ENCODE measurements at places on chromosomes 16 and 17.

DNA sequence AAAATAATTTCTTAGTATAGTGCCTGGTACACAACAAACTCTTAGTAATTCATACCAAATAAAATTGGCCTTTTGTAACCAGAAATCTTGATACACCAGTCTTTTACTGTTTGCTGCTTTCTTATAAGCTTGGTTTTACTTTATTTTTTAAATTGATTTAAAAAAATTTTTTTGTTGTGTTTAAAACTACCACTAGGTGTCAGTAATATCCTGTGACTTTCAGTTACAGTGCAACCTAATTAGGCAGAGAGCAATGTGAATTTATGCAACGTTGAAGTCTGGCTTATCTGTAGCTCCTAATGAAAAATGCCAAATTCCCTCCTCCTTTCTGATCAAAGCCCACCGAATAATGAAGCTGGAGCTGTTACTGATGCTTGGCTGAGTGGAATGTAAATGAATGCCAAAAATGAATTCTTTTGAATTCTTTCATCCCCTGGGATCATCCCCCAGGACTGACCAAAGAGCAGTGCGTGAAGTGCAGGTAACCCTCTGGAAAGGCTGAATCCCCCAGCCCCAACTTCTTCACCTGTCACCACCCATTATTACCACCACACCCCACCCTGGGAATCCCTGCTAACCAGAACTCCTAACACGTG, 3.8 kb downstream of the ERCC4 start:
- peak; percentile 14 for DNase-seq

DNA sequence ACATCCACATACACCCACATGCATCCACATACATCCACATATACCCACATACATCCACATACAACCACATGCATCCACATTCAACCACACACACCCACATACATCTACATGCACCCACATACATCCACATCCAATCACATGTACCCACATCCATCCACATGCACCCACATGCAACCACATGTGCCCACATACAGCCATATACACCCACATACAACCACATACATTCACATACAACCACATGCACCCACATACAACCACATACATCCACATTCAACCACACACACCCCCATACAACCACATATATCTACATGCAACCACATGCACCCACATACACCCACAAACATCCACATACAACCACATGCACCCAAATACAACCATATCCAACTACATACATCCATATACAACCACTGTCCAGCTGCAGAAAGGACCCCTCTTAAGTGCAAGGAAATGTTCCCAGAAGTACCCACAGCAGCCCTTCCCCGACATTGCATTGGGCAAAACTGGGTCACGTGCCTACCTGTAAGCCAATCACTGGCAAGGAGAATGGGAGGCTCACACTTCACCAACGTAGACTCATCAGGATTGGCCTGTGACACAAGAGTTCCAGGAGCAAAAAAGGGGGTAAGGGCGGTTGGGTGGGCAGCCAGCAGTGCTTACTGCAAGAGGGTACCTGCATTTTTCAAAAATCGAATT, 18.1 kb downstream of the CALB2 start:
- DNase-seq: no peak

DNA sequence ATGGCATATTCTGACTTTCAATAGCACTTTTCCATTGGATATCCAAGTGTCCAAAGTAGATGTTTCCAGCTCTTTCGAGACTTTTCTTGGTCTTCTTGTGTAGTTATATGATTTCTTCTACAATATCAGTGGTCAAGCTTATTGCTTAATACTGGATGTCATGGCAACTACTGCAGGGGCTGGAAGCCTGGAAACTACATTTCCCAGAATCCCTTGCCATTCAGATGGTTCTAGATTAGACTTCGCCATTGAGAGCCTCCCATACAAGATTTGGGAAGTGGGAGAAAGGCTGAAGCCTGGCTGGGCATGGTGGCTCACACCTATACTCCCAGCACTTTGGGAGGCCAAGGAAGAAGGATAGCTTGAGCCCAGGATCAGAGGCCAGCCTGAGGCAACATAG, 153.6 kb downstream of the C16orf95 start:
- DNase-seq: no peak

DNA sequence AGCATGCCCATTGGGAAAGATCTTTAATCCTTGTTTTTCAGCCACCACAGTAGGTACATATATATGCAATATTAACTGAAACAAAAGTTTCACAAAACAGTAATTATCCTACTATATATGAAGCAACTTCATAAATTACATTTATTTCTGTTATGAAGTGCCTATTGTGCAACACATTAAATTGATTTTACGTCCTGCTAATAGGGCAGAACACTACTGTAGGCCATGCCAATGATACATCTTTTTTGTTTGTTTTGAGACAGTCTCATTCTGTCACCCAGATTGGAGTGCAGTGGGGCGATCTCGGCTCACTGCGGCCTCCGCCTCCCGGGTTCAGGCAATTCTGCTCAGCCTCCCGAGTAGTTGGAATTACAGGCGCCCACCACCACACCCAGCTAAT, 29.1 kb downstream of the SF3B3 start:
- no peak for DNase-seq

DNA sequence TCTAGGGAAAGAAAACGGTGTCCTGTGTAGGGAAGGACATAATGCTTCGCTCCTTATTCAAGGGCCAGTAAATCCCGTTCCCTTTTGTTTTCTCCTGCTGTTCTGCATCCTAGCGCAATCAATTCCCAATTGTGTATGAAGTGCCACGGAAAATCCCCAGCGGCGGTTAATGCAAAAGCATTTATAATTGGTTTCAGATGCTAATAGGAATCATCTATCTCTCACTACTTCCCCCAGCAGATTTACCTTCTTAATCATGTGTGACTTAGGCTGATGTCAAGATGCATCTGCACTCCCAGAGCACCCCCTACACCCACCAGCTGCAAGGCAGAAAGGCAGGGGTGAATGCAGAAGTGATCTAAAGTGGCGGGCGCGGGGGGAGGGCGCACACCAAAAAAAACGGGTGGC, 32.7 kb upstream of the SSTR2 start:
- DNase-seq: no peak

DNA sequence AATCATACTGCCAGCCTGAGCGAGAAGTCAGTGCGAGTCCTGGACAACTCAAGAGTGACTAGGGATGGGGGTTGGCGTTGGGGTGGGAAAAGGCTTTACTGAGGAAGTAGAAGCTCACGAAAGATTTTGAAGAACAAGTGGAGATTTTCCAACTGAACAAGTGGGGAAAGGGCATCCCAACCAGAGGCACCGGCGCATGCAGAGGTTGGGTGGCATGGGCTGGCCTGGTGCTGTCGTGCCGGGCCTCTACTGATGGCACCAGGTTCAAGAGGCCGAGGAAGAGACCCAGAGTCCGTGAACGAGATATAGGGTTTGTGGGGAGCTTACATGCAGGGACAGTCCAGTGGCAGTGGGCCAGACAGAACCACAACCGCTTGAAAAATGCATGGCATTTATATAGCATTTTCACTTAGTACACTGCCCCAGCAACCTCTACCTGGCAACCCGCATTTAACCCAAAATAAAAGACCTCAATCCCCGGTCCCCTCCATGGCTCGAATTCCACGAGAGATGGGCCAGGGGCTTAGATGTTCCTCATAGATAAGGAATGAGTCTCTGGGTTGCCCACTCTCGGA, 7.7 kb upstream of the ITGA3 start:
- DNase-seq: no peak

DNA sequence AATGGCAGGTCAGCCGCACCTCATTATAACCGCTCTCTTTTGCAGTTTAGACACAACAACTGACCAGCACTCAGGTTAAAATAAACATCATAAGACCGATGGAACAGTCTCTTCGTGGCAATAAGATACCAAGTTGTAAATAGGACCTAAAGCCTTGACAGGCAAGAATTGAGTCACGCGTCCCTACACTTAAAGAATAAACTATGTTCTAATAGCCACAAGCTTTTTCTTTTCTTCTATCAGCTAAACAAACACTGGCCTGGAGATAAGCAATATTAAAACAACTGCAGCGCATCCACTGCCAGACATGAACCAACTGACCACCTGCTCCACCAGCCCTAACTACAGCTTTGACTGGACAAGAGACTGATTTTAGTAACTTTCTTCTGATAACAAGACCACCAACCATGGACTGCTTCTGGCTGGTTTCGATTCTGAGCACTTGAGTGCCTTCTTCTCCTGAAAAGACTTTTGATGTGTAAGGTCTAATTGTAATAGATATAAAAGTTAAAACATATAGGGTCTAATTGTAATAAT, 17.5 kb downstream of the SLFN12L start:
- DNase-seq: no peak

DNA sequence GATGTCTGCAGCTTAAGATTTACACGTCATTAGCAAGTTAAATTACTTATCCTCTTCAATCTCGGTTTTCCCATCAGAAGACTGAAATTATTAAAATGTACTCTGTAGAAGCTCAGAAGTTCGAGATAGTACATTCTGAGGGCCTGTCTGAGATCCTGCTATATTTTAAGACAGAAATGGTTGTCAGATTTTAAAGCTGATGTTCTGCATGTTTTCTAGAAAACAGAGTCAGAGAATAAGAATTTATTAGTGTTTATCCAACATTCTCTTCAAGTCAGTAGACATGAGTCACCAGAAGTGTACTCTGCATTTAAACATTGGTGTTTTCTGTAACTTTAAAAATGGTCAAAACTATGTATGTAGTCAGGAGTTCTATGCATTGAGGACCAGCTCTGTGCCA, 155.2 kb upstream of the MYOCD start:
- DNase-seq: no peak

GRCh38 chr16:17173281-17173680, 297.5 kb downstream of the XYLT1 start:
- no peak for DNase-seq

GRCh38 chr16:13130586-13130985, 229.2 kb downstream of the SHISA9 start:
- no peak for DNase-seq

DNA sequence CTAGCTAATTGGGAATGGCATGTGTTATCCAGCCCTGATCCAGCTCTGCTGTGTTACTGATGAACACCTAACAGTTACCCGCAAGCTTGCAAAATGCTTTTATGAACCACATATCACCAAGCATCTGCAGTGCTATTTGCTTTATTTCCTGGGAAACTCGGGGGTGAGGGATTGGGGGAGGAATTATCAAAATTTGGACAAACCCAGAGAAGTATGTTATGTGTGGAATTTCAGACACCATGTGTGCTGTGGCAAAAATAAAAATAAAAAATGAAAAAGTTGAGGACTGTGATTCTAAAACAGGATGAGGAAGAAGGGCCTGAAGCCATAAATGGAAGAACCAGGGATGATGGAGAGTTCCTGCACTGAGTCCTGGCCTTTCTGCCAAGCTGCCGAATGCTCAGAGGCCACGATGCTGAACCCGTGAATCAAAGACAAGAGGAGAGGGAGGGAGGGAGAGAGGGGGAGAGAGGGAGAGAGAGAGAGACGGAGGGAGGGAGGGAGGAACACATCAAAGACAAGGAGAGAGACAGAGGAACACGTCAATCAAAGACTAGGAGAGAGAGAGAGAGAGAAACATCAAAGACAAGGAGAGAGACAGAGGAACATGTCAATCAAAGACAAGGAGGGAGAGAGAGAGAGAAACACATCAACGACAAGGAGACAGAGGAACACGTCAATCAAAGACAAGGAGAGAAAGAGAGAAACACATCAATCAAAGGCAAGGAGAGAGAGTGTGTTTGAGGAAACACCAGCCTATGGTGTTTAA, 89.8 kb downstream of the MRM3 start:
- no peak for DNase-seq
